NCI-H460 (cell line): ENCODE measurements at places on chromosomes 11 and 22.

- no peak for DNase-seq
Observed at GRCh38 chr11:1218788-1219445, 3.9 kb upstream of the MUC5B start.

DNA sequence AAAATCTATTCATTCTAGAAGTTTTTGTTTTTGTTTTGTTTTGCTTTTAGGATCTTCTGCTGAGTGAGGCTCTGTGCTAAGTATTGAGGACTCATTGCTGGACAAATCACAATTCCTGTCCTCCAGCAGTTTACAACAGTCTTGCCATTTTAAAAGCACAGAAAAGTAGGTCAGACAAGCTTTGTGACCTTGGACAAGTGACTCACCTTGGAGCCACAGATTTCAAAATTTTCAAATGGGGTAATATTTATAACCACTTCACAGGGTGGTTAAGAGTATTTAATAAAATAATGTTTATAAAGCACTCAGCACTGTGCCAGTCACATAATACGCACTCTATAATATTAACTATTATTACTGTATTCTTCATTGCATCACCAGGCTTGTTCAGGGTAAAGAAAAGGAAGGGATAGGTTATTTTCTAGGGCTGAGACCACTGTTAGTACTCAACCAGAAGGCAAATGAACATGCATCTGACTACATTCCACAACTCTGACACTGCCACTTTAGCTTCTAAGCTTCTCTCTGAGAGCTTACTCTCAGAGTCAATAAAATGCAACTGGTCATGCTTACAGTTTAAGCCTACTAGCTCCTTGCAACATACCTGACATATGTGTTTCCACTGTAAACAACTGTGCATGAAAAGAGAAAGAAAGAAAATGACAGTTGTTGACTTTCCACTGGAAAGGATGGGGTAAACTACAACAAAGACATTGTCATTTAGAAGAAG is 63.2 kb upstream of the FIBIN start:
- no peak for DNase-seq

DNA sequence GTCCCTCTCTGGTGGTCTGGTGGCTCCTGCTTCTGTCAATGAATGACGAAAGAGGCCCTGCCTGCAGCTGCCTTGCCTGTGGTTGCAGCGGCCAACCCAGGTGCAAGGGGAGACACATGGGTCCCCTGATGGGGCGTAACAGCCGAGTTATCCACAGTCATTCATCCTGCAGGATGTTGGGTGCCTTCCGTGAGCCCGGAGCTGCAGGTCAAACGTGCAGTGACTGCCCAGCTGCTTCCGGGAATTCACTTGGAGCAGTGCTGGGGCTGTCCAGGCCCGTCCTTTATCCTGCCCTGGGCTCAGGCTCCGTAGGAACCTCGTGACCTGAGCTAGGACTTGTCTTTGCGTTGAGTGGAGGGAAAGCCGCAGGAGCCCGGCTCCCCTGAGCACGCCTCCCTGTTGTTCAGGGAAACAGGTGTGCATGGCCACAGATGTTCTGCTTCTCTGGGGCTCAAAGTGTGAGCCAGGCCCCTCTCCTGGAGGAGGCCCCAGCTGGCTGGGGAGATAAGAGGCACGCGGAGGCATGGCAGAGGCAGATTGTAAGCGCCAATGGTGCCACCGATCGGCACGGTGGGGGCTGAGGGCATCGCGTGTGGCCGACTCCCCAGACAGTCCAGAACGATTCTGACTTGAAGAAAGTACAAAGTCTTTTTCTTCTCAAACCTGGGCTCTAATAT is 635.4 kb downstream of the BRD1 start:
- no peak for DNase-seq

DNA sequence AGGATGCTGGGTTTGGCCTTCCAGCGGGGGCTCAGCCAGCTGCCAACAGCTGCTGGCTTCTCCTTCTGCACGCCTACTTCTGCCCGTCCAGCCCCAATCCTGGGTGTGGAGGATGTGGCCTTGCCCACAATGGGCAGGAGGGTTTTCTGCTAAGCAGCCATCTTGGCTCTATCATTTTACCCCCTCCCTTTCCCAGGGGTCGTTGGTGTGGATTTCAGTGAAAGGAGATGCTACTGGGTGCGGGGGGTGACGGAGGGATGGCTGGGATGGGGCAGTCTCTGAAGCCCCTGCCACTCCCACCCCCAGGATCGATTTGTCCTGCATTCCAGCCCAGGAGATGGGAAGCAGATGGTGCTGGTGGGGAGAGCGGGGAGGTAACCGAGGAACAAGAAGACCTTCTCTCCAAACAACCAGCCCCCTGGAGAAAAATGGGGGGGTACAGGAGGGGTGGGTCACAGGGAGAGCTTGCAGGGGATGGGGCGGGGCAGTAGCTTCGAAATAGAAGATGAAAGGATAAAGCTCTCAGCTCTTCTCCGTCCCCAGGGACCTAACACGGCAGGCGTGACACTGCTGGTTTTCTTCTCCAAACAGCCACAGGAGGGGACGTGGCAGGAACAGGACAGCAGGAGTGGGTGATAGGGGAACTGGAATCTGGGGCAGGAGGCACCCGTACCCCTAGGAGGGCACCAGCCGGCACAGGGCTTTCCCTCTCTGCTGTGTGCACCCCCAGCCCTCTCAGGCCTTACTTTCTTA is 68.9 kb downstream of the NECTIN1 start:
- DNase-seq, result no peak

GRCh38 chr11:131079036-131079435 is 162.8 kb upstream of the SNX19 start:
- DNase-seq, result no peak

DNA sequence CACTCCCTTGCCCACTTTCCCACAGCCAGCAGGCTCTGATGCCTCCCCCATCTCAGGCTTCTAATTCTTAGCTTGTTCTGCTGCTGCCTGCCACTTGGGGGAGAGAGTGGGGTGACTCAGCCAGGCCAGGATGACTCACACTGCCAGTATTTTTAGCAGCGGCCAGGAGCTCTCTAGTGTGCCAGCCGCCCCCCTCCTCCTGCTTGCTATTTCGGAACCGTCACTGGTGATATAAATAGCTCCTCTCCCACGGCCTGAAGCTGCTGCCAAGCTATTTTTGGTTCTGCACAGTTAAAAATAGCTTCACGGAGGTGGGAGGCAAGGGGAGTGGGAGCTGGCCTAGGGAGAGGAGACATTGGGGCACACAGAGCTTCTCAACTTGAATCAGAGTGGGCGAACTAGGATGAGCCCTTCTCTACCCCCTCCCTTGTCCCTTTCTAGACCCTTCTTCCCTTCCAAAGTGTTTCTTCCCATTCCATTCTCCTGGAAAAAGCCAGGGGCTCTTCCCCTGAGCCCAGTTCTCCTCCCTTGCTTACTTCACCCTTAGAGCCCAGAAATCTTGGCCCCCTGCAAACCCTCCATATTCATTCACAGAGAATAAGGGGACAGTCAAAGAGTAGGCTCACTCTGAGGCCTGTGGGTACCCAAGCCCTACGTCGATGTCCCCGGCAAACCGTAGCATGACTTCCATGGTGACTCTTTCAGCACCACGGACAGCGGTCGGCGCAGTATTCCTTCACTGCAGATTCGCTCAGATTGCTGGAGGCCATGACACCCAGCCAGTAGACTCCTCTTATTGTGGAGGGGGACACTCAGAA is 2.5 kb upstream of the NPAS4 start:
- DNase-seq, result peak; percentile 61

DNA sequence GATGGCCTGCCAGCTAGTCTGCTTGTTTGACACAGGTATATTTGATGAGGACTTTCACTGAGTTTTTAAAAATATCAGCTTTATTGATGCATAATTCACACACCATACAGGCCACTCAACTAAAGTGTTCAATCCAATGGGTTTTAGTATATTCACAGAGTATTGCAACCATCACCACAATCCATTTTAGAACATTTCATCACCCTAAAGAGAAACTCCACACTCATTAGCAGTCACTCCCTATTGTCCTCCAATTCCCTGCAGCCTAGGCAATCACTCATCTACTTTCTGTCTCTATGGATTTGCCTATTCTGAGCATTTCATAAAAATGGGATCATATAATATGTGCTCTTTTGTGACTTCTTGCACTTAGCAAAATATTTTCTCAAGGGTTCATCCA is 397.9 kb upstream of the NARS2 start:
- DNase-seq, result no peak

DNA sequence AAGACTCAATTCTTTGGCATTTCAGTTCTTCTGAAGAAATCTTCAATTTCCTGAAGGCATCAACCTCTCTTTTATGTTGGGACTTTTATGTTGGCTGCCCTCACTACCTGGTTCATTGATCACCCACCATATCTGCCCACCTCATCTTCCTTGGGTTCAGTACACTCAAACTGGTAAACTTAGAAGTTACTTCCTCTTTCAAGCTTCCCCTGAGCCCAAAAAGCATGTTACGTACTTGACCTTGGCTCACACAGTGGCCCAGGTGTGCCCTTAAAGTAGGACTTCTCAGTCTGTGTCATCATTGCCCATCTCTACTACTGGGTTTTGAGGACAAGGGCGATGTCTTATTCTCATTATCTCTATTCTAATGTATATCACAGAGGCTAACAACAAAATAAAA is 86.1 kb downstream of the GRIA4 start:
- no peak for DNase-seq

DNA sequence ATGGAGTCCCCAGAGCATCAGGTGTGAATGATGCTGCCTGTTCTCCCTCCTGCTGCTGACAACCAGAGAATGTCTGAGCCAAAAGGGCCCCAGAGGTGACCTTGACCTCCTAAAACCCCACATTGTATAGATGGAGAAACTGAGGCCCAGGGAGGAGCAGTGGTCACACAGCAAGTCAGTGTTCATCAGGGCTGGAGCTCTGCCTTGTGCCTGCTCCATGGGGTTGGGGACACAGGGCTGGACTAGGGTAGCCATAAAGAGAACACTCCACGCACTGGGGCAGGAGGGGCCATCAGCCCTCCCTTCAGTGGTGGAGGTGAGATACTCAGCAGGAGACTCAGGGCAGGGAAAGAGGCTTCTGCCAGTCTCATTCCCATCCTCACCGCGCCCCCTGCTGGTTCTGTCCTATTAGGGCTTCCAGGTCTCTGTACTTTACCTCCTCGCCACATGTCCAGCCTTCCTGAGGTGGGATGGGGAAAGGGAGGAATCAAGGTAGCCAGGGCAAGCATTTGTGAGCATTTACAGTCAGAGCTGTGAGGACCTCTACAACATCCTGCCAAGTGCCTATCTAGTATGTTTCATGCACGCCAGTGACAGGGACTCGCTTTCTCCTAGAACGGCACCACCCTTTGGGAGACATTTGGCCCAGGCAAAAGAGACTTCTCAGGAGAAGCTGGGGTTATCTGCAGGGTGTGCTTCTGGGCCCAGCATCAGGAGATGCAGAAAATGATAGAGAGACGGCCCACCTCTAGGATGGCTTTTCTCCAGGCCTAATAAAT is 43.2 kb downstream of the NEU3 start:
- DNase-seq, result peak; percentile 36

- DNase-seq, result no peak
Observed at GRCh38 chr11:34558211-34558610, 44.6 kb upstream of the ELF5 start.

DNA sequence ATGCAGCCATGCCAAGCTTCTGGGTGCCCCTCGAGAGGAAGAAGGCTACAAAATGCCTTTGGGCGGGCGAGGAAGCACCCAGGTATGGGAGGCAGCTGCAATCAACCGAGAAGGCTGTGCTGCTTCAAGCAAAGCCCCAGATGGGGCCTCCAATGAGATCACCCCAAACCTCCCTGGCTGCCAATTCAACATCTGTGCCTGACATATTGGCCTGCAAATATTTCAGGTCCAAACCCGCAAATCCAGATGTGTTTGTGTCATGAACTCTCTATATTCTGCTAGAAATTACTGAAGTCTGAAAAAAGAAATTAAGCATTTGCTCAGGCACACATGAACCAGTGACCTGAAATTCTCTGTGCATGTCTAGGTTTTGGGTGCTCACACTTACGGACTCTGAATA is 78.8 kb upstream of the RCN1 start:
- no peak for DNase-seq
